Mucosa of gallbladder (tissue), 1 donor: ENCODE measurements at places on chromosomes 2 and 18. TPM values are rescaled to one million over a fixed set of nuclear protein-coding genes. Genes with fewer than 3 reads are reported as not detected.

NGEF gene
- total RNA-seq, result 12.0 TPM

CBLN2 gene
- 0.40 TPM for total RNA-seq

SLC9A4 gene
- total RNA-seq, result 19.9 TPM

DNA sequence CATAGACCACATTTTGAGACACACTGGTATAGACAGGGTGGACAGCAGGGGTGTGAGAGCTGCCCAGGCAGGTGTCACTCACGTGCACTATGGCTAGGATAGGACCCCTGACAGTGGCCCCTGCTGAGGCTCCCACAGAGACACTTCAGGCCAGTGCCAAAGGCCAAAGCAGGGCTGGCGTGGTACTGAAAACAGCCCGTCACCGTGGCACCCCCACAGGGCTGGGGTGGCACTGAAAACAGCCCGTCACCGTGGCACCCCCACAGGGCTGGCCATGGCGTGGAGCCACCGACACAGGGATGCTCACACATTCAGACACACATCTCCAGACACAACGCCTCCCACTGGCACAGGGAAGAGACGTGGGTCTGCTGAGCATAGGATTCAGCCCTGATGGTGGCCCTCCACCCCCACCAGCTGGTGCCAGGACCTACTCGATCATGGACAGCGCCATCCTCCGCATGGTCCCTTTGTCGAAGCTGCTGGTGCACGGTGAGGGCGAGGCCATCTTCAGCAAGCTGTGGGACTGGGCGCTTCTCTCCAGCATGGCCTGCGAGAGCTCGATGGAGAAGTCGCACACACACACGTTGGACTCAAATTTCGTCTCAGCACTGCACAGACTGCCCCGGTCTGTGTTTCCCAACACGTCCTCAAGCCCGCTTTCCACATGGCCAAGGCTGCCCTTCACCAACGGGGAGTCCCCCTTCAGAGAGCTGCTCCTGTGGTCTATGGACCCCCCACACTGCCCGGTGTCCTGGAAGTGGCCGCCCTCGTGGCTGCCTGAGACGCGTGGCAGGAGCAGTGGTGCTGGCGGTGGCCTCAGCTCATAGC lies 34.1 kb downstream of the ANKMY1 start:
- no peak for DNase-seq

- peak; percentile 53 for DNase-seq
Measured at GRCh38 chr2:112004253-112004645, 50.8 kb upstream of the TMEM87B start.

GRCh38 chr2:61214171-61214570 lies 52.2 kb downstream of the C2orf74 start:
- no peak for DNase-seq

- DNase-seq, result no peak
Measured at GRCh38 chr2:152465541-152465940, 130.6 kb downstream of the FMNL2 start.

DNA sequence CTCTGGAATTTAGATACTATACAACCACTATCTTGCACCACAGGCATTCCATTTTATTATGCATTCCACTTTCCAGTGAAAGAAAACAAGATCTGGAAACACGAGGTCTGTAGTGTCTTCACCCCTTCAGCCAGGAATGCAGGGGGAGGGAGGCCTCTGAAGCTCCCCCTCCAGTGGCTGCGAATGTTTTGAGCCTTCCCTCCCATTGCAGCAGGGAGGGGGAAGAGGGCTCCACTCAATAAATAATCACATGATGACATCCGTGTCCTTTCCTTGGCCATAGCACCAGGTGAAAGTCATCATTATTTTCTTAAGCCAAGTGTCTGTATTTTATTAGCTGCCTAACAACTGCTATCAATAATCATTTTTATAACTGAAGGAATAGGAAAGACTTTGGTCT lies 38.6 kb downstream of the ALPK2 start:
- no peak for DNase-seq

GRCh38 chr18:809985-810642 lies 1.9 kb downstream of the YES1 start:
- DNase-seq, result no peak
